ENCODE measurements at places on chromosomes 6 and 20.
A peak's percentile ranks its signal among the peaks of the same experiment; 100 is the strongest.

DNA sequence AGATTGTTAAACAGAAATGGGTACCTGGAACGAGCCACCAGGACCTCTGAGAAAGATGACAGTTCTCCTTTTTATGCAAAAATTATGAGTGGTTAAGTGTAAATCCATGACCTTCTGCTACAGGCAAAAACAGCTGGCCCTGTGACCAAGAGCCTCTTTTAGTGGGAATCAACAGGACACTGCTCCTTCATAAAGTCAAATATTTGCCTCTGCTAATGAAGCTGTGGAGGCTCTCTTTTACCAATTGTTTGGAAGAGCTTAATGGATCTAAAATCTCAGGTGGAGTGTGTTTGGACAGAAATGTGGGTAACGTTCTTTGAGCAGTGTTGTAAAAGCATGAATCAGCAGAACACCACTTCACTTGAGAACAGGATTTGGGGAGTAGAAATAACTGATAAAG lies 117.5 kb upstream of the PCSK2 start:
- no peak for DNase-seq

GRCh38 chr6:41538556-41539182 lies 7.5 kb upstream of the FOXP4 start:
- no peak for DNase-seq

- no peak for DNase-seq
Measured at GRCh38 chr6:33430991-33431879, 11.4 kb downstream of the SYNGAP1 start.

DNA sequence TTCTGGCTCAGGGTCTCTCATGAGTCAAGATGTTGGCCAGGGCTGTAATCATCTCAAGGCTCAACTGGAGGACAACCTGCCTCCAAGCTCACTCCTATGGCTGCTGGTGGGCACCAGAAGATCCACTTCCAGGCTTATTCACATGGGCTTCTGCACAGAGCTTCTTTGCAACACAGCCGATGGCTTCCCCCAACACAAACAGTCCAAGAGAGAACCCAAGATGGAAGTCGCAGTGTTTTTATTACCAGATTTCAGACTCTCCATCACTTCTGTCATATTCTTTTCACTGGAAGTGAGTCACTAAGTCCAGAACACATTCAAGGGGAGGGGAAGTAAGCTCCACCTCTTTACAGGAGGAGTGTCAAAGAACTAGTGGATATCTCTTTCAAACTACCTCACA lies 75.5 kb downstream of the CD164 start:
- DNase-seq, result no peak

DNA sequence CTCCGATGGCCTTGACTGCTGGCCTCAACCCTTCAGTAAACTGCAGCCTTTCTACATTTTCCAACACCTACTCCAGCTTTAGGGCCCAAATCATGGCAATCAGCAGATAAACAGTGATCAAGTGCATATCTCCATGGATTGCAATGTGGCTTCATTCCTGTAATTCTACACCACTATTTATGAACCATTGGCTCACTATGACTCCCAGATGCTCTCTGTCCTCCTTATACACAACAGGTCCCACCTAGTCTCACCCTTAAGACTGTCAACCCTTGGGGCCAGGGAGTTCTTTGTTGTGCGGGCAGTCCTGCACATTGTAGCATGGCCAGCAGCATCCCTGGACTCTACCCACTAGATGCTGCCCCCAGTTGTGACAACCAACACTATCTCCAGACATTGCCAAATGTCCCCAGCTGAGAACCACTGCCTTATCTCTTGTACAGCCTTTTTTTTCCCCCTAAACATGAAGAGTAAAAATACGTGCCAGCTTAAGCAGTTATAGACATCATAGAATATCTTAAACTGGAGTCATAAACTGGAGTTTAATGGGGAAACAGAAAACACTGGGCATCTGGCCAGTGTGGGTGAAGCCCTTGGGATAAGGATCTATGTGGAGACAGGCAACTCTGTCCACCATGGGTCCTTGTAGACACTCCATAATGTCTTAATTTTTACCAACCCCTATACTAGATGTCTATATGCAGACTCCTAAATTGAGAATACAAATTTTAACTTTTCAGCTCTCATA lies 21.1 kb downstream of the MRPL14 start:
- DNase-seq, result no peak

GRCh38 chr6:135939208-135939591 lies 87.7 kb downstream of the PDE7B start:
- DNase-seq, result no peak

DNA sequence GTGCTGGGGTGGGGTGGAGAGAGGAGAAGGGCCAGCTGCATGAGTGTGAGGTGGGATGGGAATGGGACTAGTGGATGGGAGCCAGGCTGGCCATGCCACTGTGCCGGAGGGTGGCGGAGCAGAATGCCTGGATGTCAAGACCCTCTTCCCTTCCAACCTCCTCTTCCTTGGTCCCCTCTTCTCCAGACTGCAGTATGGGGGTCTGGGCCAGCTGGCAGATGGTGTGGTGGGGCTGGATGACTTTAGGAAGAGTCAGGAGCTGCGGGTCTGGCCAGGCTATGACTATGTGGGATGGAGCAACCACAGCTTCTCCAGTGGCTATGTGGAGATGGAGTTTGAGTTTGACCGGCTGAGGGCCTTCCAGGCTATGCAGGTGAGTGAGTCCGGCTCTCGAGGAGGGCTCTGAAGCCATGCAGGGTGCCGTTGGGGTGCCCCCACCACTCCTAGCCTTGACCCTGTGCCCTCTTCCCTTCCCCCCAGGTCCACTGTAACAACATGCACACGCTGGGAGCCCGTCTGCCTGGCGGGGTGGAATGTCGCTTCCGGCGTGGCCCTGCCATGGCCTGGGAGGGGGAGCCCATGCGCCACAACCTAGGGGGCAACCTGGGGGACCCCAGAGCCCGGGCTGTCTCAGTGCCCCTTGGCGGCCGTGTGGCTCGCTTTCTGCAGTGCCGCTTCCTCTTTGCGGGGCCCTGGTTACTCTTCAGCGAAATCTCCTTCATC lies 7.7 kb downstream of the DDR1 start:
- DNase-seq, result peak; percentile 45

DNA sequence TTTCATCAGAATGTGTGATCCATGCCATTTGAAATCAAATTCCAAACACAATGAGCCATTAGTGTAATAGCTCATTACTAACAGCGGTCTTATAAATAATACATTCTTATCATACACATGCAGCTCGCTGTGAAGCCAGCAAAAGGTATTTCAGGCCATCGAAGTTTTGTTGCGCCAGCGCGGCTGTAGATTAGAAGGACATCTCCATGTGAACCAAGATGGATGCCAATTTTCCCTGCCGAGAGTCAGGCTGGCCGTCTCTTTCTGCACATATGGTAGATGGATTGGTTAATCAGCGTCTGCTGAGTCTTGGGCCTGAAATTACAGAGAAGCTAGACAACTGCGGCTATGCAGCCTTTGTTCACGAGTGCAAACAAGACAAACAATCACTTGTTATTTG lies 44.1 kb downstream of the CFAP61 start:
- no peak for DNase-seq

DNA sequence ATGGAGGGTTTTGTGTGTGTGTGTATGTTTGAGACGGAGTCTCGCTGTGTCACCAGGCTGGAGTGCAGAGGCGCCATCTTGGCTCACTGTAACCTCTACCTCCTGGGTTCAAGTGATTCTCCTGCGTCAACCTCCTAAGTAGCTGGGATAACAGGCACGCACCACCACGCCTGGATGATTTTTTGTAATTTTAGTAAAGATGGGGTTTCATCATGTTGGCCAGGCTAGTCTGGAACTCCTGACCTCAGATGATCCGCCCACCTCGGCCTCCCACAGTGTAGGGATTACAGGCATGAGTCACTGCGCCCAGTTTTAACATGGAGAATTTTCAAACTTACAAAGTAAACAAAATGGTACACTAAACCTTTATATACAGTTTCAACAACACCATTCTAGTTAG lies 22.8 kb downstream of the AMD1 start:
- DNase-seq, result no peak

DNA sequence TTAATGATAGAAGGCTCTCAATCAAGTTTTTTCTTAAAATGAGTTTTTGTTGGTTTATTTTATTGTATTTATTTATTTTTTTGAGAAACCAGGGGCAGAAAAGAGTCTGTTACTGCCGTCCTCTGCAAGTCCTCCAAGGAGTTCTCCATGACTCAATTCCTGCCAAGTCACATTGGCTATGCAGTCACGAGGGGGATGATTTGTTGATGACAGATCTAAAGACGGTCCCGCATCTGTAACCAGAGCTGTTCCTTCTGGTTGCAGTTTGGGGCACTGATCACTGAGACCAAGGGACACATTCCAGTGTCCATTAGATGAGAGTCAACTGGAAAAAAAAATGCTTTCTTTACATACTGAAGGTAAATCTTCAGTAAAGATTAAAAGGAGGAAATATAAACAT lies 13.9 kb upstream of the TSHZ2 start:
- no peak for DNase-seq

- no peak for DNase-seq
Measured at GRCh38 chr6:28137505-28137981, 4.1 kb upstream of the ZKSCAN8 start.

- no peak for DNase-seq
Measured at GRCh38 chr6:191487-192312, 100.6 kb upstream of the DUSP22 start.

DNA sequence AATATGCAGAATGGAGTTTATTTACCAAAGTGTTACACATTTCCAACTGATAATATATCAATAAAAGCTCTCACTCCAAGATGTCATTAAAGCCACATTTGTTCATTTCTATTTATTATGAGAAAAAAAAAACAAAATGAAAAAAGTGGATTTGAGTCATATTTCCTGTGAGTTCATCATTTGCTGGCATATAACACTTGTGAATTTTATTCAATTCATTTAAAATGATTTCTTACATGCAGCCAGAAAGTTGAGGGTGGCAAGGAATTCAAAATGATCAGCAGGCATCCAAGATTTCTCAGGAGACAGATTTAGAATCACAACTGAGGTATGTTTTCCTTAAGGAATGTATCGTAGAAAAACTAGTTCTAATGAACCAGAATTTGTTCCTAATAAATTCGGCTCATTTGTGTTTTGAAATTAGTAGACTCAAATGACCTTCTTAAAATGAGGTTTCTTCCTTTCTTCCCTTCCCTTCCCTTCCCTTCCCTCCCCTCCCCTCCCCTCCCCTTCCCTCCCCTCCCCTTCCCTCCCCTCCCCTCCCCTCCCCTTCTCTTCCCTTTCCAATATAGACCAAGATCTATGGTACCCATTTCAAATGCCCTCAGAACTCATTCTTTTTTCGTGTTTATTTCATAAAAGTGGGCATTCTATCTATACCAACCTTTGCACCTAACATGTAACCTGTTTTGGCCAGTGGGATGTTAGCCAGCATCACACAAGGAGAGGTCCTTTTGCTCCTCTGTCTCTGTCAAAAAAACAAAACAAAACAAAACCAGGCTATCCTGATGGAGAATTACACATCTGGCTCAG lies 357.9 kb upstream of the TSHZ2 start:
- DNase-seq, result no peak

- no peak for DNase-seq
Measured at GRCh38 chr6:162849269-162849668, 121.5 kb downstream of the PACRG start.

- DNase-seq, result no peak
Measured at GRCh38 chr6:17933716-17934115, 53.7 kb downstream of the KIF13A start.

DNA sequence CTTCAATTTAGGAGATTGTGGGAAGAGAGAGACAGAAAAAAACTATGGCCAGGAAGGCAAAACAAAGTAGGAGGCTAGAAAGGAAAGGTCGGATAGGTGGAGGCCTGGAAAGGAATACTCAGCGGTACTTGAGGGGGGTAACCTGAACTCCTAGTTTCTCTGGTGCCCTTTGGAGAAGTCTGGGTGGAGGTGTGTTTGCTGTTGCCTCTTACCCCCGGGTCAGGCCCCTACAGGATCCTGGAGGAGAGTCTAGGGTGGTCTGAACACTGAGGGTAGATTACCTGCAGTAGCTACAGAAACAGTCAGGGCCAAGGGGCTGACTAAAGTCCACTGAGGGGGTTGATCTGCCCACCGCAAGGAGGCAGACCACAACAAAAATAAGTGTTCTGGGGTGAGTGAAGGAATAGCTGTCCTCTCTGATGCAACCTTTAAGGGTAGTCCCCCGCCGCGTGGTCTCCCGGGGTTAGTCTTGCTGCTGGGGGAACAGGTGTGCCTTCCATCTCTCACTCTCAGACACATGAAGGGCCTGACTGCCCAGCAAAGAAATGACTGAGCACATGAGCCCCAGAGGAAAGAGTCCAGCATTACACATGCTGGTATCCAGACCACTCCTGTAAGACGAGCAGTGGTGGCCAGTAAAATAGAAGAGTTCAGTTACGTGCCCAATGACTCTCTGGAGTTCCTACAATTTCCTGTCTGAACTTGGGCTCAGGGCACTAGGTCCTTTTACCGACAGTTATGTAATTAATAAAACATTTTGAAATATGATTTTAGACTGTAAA lies 59.5 kb downstream of the MTHFD1L start:
- peak; percentile 79 for DNase-seq

DNA sequence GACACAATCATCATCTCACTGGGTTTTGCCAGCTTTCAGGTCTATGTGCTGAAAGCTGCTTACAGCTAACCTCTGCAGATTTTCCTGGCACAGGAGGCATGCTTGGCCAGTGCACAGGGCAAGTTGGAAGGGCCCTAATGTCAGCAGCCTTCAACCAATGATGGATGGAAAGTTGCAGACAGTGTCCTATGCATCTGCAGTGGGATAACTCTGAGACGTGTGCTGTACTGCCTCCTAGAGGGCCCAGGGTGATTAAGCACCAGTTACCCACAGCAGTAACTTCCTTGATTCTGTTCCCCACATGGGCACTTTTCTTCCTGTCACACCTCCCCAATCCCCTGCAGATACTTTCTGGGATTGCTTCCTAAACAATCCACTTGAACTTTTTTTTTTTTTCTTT lies 38.6 kb downstream of the OVOL2 start:
- DNase-seq, result no peak

- no peak for DNase-seq
Measured at GRCh38 chr6:94769197-94769596, 808.1 kb upstream of the MANEA start.

GRCh38 chr6:13484138-13484708 lies 3.2 kb downstream of the GFOD1 start:
- no peak for DNase-seq

DNA sequence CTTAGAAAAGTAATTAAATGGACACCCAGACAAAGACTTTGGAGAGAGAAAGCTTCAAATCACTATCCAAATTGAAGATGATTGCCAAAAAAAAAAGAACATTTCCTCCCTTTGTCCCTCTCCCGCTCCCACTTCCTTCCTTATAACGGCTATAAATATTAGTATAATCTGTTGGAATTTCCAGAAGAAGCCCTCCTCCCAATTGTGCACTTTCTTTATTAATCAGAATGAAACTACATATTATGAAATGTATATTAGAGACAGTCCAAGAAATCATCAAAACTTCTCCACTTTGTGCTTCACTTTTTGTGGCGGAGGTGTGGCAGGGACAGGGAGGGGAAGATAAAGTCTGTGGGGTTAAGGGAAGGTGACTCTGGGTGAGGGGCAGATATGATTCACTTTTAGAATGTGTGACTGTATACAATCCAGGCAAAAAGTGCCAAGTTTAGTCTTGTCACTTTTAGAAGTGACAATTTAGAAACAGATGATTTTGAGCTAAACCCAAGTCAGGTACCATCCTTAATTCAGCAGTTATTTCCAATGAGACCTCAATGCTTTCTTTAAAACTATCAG lies 195.0 kb upstream of the MARCKS start:
- no peak for DNase-seq

All from coronary artery (tissue), 2 donors.